Cerebellum (tissue), 4 donors: ENCODE measurements at places on chromosomes 2 and 18. TPM values are rescaled to one million over a fixed set of nuclear protein-coding genes. Genes with fewer than 3 reads are reported as not detected.

The ACTG2 gene
- total RNA-seq = 1.1 TPM

The KIF5C gene
- 340 TPM for total RNA-seq

DNA sequence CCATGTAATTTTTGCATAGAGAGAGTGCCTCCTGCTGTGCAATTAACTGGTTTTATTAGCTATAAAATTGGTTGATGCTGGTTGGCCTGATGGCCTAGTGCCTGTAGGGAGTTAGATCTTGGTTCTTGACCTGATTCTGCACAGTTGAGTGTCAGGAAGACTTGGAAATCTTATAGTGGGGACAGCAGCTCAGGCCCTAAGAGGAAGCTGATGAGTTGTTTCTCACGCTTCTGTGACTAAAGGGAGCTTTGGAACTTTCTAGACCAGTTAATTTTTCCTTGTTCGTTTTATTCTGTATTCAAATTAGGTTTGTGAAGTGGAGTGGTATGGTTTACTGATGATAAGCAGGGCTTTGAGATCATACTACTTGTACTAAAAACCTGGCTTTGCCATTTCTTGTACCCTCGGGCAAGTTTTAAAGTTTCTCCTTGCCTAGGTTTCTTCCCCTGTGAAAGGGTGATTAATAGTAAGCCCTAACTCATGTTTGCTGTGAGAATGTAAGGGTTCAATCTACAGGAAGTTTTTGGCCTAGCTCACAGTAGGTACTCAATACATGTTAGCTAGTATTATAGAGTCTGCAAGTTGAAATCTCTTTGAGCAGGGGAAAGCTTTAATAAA is 82.1 kb downstream of the MAP3K20 start:
- DNase-seq = no peak

GRCh38 chr2:11711751-11712150 is 34.7 kb upstream of the LPIN1 start:
- DNase-seq = no peak

- no peak for DNase-seq
Observed at GRCh38 chr18:57801761-57802212, 1.3 kb downstream of the ATP8B1 start.

- peak; percentile 31 for DNase-seq
Observed at GRCh38 chr2:25161055-25161781, 7.2 kb downstream of the POMC start.

- DNase-seq = no peak
Observed at GRCh38 chr2:222362336-222362735, 62.0 kb upstream of the SGPP2 start.

The CAVIN2 gene
- 10.5 TPM for total RNA-seq

The DIPK1C gene
- total RNA-seq = 4.9 TPM

- no peak for DNase-seq
Observed at GRCh38 chr2:64876137-64876647, 113.0 kb upstream of the SLC1A4 start.

DNA sequence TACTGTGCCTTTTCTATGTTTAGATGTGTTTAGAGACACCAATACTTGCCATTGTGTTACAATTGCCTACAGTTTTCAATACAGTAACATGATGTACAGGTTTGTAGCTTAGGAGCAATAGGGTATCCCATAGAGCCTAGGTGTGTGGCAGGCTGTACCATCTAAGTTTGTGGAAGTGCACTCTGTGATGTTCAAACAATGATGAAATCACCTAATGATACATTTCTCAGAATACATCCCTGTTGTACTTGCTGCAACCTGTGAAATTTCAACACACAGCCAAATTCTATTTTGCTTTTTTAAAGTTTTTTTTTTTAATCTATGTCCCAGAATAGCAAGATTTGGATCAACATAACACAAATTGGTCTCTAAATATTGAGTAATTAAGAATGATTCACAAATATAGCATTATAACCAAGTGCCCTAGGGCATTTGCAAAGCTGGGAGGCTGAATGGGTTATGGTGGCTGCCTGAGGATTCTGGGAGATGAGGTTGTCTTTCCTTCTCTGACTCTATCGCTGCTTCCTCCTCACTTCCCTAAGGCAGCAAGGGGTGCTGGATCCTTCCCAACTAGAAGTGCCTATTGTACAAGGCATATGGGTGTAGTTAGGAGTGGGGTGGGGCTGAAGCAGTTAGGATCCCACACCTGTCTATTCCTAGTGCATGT is 78.3 kb downstream of the SKA1 start:
- no peak for DNase-seq

The PROM2 gene
- 3.0 TPM for total RNA-seq

GRCh38 chr2:145596416-145596815 is 1076.5 kb upstream of the ZEB2 start:
- DNase-seq = no peak

GRCh38 chr2:197867033-197867432 is 62.6 kb downstream of the PLCL1 start:
- no peak for DNase-seq

DNA sequence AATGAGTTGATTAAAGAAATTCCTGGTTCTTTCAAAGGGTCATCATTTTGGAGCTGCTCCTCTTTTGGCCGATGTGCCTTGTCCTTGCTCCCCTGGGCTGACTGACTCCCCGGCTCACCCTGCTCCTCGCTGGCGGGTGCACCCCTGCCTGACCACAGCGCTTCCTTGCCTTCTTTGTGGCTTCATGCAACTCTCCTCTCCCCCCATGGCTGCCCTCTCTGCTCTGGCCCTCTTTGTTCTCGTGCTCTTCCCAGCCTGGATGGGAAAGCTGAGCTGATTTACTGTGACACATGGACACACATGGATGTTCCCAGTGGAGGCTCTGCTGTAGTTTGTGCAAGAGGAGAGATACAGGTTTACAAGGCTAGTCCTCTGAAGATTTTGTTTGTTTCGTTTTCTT is 234.6 kb downstream of the HAUS1 start:
- no peak for DNase-seq

DNA sequence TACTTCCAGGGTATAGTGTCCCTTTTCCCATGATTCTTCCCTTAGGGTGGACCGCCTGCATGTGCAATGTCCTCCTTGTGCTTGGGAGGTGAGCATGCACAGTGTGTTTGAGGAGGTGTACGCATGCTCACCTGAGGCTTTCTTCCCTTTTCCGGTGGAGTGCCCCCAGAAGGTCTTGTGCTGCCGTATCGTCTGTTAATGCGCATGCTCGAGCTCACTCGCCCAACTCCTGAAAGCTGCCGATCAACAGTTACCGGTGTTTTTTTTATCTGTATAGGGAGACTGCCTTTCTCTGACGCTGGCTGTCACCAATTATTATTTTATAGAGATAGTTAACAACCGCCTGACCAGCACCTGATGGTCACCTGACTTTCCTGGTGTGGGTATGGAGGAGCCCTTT is 458.8 kb upstream of the MEX3C start:
- DNase-seq = no peak

DNA sequence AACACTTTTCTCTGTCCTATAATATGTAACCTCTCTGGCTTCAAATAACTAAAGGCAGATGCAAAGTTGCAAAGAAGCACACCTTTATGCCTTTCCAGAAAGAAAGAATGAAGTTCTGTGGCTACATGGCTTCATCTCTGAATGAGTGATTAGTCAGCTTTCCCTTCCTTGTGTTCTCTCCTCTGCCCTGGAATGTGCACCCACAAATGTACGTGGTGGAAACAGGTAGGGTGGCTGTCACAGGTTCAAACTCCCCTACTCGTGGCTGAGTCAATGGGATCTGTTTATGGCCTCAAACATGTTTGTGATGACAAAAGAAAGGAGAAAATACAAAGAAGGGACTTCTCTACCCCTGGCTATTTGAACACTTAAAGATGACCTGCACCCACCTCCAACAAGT is 55.5 kb upstream of the ACVR2A start:
- DNase-seq = no peak

GRCh38 chr18:8726963-8727705 is 21.8 kb downstream of the MTCL1 start:
- DNase-seq = no peak

GRCh38 chr2:134460583-134460998 is 206.7 kb downstream of the MGAT5 start:
- peak; percentile 92 for DNase-seq

DNA sequence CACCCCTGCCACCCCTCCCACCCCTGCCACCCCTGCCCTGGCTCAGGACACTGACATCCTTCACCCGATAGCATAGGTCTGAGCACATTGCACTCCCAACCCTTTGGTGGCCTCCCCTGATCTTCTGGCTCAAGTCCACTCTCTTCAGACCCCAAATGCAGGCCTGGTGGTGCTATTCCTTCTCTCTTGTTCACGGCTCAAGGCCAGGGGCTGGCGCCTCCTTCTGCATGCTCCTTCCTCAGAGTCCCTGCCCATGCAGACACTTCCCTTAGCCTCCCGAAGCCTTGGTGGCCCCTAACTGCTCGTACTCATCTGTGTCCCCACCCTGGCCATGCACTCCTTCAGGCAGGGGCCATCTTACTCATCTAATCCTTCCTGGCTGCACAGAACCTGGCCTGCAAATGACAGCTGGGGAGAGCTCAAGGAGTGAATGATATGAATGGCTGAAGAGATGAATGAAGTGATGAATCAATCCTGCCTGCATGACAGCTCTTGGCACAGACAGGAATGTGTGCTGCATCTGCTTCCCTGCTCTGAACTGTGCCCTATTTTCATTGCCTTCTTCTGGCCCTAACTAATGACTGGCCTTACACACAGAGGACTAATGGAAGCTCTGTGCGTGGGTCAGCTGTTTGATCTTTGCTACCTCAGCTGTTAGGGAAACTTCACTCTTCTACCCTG is 290.8 kb downstream of the DYSF start:
- DNase-seq = peak; percentile 31

The SPP2 gene
- not detected for total RNA-seq

The C18orf54 gene
- total RNA-seq = 12.1 TPM

- no peak for DNase-seq
Observed at GRCh38 chr2:55084641-55085040, 34.4 kb upstream of the RTN4 start.

The ANKRD30BL gene
- 33.8 TPM for total RNA-seq

The STK39 gene
- 37.4 TPM for total RNA-seq

The MC4R gene
- total RNA-seq = 0.54 TPM

- DNase-seq = no peak
Observed at GRCh38 chr18:21513292-21513691, 87.2 kb downstream of the ESCO1 start.

The PREPL gene
- 111 TPM for total RNA-seq

DNA sequence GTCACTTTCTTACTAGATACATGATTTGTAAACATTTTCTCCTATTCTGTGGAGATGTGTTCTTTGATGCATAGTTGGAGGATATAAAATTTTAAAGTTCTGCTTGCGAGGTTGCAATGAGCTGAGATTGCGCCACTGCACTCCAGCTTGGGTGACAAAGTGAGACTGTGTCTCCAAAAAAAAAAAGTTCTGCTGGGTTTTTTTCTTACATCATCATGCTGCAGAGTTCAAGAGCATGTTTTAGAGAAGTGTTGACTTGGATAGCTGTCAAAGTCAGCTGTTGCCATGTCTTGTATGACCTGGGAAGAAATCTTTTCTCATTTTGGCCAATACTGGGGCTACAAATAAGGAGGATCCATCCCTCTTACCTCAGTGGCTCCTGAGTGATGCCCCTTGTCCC is 71.3 kb downstream of the UGGT1 start:
- DNase-seq = no peak

- DNase-seq = no peak
Observed at GRCh38 chr2:95337829-95338228, 40.7 kb downstream of the KCNIP3 start.

GRCh38 chr18:75160364-75160763 is 48.6 kb downstream of the PTGR3 start:
- DNase-seq = no peak

GRCh38 chr18:57436191-57436964 is 1.2 kb downstream of the ONECUT2 start:
- DNase-seq = no peak

The STEAP3 gene
- 1.4 TPM for total RNA-seq

The ITGB6 gene
- total RNA-seq = 0.27 TPM

DNA sequence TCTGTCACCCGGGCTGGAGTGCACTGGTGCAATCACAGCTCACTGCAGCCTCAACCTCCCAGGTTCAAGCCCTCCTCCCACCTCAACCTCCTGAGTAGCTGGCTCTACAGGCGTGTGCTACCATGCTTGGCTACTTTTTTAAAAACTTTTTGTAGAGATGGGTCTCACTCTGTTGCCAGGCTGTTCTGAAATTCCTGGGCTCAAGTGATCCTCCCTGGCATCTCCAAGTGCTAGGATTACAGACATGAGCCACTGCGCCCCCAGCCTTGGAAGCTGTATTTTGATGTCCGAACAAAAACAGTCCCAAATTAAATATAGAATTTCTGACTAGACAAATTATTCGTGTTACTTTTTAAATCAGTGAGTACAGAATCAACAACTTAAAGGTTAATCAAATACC is 97.4 kb downstream of the ZNF516 start:
- no peak for DNase-seq

- DNase-seq = no peak
Observed at GRCh38 chr2:127769587-127769986, 41.4 kb downstream of the WDR33 start.

The CNRIP1 gene
- 39.8 TPM for total RNA-seq

The RTKN gene
- 11.0 TPM for total RNA-seq

- no peak for DNase-seq
Observed at GRCh38 chr2:82675186-82675585, 1783.9 kb downstream of the SUCLG1 start.

GRCh38 chr2:186780701-186781316 is 68.2 kb downstream of the ZSWIM2 start:
- DNase-seq = no peak

DNA sequence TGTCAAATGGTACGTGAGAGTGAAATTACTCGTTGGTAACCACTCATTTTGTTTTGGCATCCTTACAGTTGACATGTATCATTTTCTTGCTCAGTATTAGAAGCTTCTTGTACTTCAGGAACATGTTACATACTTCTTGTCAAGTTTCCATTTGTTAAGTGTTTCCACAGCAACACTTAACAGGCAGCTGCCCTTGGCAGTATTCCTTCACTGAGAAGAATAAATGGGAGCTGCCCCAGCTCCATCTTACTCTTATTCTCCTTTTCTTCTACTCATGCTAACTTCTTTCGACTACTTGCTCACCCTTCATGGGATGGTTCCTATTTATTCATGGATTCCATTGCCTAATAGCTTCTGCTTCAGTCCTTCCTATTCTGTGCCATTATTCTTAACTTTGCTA is 60.1 kb upstream of the TUBA3E start:
- no peak for DNase-seq
